ENCODE measurements at places on chromosomes 7 and 10. TPM values are rescaled to one million over a fixed set of nuclear protein-coding genes. Genes with fewer than 3 reads are reported as not detected.

TRIM50 gene
- total RNA-seq = not detected

CEP41 gene
- total RNA-seq = 8.9 TPM

BHLHA15 gene
- total RNA-seq = 0.59 TPM

OR2A12 gene
- not detected for total RNA-seq

VPS50 gene
- 24.6 TPM for total RNA-seq

DNA sequence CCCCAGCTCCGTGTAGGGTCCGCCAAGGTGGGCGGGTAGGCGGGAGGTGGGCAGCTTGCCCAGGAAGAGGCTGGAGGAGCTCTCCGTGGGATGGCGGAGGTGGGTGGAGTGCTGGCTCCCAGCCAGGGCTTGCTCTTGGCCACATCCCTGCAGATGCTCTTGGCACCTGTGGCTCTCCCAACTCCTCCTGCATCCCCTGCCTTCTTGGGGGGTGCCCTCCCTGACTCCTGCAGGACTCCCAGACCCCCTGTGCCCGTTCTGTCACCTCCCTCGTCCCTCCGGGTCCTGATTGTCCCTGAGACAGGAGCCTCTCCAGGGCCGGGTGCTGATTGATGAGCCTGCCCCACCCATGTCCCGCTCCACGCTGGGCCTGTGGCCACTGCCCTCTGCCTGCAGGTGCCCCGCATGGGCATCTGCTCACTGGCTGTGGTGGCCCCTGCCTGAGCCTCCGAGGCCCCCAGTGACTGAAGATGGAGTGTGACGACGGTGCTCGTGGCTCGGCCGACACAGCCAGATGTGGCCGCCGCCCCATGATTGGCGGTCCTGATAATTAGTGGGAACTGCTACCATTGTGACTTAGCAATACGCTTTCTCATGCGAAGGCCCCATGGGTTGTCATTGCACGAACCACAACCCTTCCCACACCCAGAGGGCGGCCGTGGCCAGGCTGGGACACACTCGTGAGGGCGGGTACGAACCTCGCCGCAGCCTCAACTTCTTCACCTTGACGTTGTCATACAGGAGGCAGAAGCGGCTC is 23.6 kb downstream of the CFAP46 start:
- H3K27me3 ChIP-seq = no peaks in the 10 kb centered on the region
- no peak for DNase-seq
- H3K4me1 ChIP-seq = no peaks in the 10 kb centered on the region
- no peaks in the 10 kb centered on the region for H3K36me3 ChIP-seq

- peaks cover 34% of the 10 kb centered on the region for H3K4me1 ChIP-seq
- H3K27ac ChIP-seq = peak overlapping the region; percentile 40
- H3K27me3 ChIP-seq = no peaks in the 10 kb centered on the region
- H3K36me3 ChIP-seq = no peaks in the 10 kb centered on the region
- H3K4me3 ChIP-seq = peak overlapping the region; percentile 100
Measured at GRCh38 chr7:26197153-26198115, 3.1 kb downstream of the HNRNPA2B1 start.

- H3K36me3 ChIP-seq = no peaks in the 10 kb centered on the region
- no peak overlapping the region for H3K27ac ChIP-seq
- H3K27me3 ChIP-seq = no peaks in the 10 kb centered on the region
- no peaks in the 10 kb centered on the region for H3K4me1 ChIP-seq
- no peak for DNase-seq
Measured at GRCh38 chr7:19677180-19677579, 31.7 kb downstream of the POLR1F start.

DNA sequence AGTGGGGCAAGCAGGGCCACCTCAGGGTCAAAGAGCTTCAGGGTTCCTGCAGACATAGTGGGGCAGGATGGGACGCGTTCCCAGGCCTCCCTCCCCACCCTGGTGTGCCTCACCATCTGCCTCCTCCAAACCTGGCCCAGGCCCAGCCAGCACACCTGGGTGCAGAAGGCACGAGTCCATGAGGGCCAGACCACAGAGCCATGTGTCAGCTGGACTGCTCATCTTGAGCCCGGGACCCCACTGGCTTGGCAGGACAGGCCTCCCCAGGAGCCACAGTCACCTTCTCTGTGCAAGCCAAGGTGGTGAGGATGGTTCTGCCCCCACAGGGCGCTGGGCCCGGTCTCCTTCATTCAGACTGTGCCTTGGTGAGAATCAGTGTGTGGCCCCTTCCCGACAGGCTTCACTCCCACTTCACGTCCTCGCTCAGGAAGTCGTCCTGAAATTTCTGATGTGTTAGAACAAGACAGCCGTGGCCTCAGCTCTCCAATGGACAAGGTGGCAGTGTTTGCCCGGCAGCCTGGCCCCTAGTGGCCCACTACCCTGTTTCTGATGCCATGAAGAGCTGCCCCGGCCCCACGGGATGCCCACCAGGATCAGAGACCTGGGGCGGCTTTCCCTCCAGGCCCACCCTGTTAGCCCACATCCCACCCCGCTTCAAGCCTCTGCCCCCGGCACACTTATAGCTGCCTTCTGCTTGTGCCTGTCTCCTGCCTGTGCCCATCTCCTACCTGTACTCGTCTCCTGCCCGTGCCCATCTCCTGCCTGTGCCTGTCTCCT is 59.6 kb upstream of the EBF3 start:
- no peak for DNase-seq
- no peaks in the 10 kb centered on the region for H3K4me1 ChIP-seq
- no peak overlapping the region for H3K4me3 ChIP-seq

DNA sequence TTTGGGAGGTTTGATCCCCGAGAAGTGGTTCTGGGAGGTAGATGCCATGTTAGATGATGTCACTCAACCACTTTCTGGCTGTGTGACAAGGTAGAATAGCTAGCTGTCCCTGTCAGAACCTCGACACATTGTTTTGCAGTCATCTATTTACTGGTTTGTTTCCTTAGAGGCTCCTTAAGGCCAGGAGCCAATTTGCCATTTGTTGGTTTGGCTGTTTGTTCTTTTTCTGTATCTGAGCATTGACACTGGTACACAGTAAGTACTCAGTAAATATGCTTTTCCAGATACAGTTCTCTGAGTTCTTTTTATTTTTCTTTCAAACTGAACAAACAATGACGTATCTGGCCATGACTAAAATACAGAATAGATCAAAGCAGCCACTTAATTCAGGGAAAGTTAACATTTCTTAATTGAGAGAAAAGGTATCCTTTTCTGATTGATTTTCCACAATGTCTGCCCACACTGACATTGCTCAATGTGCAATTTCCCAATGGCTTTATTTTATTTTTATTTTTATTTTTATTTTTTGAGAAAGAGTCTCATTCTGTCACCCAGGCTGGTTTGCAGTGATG is 121.6 kb downstream of the SPAG6 start:
- no peak overlapping the region for H3K4me3 ChIP-seq
- no peak overlapping the region for H3K27ac ChIP-seq
- H3K27me3 ChIP-seq = no peaks in the 10 kb centered on the region
- no peaks in the 10 kb centered on the region for H3K36me3 ChIP-seq

DNA sequence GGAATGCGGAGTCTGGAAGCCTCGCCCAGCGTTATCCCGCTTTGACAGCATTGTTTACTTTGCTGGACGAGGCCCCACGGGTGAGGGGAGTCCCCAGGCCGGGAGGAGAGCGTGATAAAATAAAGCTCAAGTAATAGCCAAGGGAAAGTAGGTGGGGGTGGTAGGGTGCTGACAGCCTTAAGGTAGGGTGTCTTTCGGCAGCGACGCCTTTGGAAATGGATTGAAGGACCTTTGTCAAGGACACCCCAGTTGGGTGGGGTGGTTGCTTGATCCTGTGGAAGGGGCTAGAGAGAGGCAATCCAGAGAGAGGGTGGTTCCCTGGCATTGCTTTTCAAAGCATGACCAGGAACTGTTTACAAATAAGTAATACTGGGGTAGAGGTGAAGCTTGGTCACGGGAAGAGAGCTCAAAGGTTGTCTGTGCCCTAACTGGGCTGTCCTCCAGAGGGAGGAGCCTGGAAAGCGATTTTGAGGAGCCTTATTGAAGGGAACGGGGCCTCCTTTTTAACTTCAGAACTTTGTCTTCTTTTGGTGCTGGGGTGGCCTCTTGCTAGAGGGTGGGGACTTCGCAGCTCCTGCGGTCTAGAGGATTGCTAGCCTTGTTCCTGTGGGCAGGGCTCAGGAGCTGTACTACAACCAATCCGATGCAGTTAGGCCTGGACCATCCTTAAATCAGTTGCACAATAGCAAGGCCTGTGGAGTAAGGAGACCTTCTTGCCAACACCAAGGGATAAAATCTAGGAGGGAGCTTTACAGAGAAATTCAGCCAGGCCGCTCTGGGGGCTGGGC is 1.3 kb downstream of the EIF4EBP2 start:
- peak overlapping the region; percentile 99 for H3K27ac ChIP-seq
- H3K36me3 ChIP-seq = no peaks in the 10 kb centered on the region
- no peaks in the 10 kb centered on the region for H3K27me3 ChIP-seq
- peak overlapping the region; percentile 89 for H3K4me3 ChIP-seq
- DNase-seq = peak; percentile 93
- H3K4me1 ChIP-seq = peaks cover 16% of the 10 kb centered on the region

- no peaks in the 10 kb centered on the region for H3K36me3 ChIP-seq
- H3K4me3 ChIP-seq = no peak overlapping the region
- no peaks in the 10 kb centered on the region for H3K4me1 ChIP-seq
- DNase-seq = no peak
- H3K27me3 ChIP-seq = no peaks in the 10 kb centered on the region
Measured at GRCh38 chr10:98088186-98088971, 46.1 kb upstream of the R3HCC1L start.

DNA sequence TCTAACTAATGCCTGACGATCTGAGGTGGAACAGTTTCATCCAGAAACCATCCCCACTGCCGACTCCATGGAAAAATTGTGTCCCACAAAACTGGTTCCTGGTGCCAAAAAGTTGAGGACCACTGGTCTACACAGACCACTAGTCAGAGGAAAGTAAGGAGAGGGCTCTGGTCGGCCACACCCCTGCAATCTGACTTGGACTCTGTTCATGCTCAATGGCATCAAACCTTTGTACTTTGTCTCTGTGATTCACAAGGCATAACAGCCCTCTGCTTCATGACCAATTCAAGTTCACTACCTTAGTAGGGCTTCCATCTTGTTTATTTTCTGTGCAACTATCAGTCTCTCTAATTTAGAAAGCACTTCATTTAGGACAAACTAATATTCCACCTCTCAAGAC is 1.8 kb downstream of the TUBAL3 start:
- H3K4me3 ChIP-seq = no peak overlapping the region
- H3K27ac ChIP-seq = no peak overlapping the region
- H3K27me3 ChIP-seq = no peaks in the 10 kb centered on the region
- no peaks in the 10 kb centered on the region for H3K4me1 ChIP-seq

DNA sequence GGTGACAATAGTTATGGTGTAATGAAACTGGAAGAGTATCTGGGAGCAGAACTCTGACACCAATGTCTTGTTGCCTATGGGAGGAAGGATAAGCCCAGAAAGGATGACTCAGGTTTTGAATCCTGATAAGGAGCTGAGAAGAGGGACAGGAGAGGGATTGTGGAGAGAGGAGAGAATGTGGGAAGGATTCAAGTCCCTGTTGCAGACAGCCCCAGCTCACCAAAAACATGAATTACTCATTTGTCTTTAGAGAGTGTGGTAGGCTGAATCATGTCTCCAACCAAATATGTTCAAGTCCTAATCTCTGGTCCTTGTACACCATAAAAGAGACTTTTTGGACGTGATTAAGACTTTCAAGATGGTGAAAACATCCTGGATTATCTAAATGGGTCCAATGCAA is 206.9 kb upstream of the PHYHIPL start:
- no peaks in the 10 kb centered on the region for H3K4me1 ChIP-seq
- no peaks in the 10 kb centered on the region for H3K27me3 ChIP-seq
- H3K27ac ChIP-seq = no peak overlapping the region
- DNase-seq = no peak
- H3K4me3 ChIP-seq = no peak overlapping the region

DNA sequence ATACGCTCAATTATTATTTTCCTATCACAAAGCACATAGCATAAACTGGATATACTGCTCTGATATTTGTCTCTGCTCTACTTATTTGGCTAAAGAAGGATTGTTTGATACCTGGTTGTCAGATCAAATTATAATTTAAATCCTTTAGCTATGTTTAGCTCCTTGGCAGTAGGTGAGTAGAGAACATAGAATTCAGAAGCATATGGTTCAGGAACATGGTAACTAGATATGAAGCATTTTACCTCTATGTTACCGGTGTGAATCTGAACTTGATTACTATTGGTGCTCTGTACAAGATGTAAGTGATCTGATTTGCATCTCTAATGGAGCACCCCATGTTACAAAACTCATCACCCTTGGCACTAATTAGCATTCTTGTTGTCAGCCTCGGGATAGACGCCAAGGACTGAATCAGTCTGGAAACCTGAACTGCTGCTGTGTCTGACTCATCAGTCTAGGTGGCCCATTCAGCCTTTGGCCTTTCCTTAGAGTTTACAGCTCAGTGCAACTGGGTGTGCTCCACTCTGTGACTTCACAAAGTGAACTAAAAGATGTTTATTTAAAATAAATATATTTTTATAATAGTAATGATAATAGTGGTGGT is 12.3 kb upstream of the MYPN start:
- H3K4me1 ChIP-seq = no peaks in the 10 kb centered on the region
- H3K27ac ChIP-seq = no peak overlapping the region
- H3K4me3 ChIP-seq = no peak overlapping the region
- H3K36me3 ChIP-seq = no peaks in the 10 kb centered on the region
- H3K27me3 ChIP-seq = no peaks in the 10 kb centered on the region

DNA sequence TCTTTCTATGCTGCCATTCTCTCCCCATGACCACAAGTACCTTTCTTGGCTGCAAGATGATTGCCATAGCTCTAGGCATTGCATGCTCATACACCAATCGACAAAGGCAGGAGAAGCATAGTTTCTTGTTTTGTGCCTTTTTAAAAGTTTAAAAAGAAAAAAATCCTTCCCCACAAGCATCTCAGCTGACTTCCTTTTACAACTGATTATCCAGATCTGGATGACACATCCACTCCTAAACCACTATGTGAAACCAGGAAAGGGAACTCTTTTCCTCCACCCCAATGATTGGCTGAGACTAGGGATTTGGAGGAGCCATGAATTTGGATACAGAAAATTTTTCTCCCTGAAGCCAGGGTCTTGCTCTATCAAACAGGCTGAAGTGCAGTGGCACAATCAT is 14.5 kb upstream of the LRRC4 start:
- H3K27ac ChIP-seq = no peak overlapping the region
- H3K4me3 ChIP-seq = no peak overlapping the region
- H3K36me3 ChIP-seq = no peaks in the 10 kb centered on the region
- DNase-seq = no peak

DNA sequence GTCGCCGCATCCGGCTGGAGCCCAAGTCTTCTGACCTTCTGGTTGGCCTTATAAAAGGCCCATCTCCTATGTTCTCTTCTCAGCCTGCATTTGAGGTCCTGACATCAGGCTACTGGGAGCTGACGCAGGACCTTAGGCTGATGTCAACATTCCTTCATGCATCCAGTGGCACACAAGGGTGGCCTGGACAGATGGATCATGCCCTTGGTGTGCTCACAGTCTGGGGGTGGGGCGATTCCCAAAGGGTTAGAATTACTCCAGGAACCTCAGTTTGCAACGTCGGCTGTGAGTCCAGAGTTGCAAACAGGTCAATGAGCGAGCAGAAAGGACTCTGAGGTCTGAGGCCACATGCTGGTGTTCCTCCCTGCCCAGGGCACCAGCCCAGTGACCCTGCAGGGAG is 8.2 kb upstream of the CLIP2 start:
- no peak overlapping the region for H3K4me3 ChIP-seq
- no peaks in the 10 kb centered on the region for H3K27me3 ChIP-seq
- no peak overlapping the region for H3K27ac ChIP-seq
- H3K4me1 ChIP-seq = no peaks in the 10 kb centered on the region
- H3K36me3 ChIP-seq = no peaks in the 10 kb centered on the region
- no peak for DNase-seq
